Left cardiac atrium (tissue), 4 donors: ENCODE measurements at places on chromosomes 12 and 14.

- no peak for DNase-seq
Measured at GRCh38 chr14:95468448-95469133, 47.9 kb downstream of the SYNE3 start.

GRCh38 chr12:98275131-98275475 is 240.3 kb upstream of the TMPO start:
- DNase-seq = no peak

GRCh38 chr12:123471374-123472068 is 13.6 kb downstream of the SNRNP35 start:
- peak; percentile 60 for DNase-seq

DNA sequence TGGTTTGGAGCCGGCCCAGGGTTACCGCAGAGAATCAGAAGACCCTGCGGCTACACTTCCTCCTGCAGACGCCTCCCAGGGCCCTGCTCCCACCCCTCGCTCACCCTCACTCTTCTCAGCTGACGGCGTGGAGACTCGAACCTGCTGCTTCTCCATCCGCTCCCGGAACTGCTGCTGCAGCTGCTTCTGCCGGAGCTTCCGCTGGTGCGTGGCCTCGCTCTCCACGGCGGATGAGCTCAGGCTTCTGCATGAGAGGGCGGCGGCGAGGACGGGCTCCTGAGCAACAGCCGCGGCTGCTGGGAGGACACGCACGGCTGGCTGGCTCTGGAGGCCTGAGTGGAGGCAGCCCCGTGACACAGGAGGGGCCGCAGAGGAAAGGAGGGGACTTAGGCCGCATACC is 33.3 kb downstream of the RAD52 start:
- DNase-seq = no peak

GRCh38 chr12:91836264-91836663 is 309.4 kb downstream of the BTG1 start:
- no peak for DNase-seq

DNA sequence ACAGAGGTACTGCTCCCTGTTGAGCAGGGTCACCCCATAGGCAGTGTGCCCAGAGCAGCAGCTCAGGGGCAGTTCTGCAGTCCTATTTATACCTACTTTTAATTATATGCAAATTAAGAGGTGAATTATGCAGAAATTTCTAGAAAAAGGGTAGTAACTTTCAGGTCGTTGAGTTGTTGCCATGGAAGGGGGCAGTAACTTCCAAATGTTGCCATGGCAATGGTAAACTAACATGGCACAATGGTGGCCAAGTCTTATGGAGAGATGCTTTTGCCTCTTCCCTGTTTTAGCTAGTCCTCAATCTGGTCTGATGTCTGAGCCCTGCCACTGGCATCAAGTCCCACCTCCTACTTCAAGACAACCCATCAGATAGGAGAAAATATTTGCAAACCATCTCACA is 30.4 kb upstream of the P2RX7 start:
- no peak for DNase-seq

GRCh38 chr12:39402922-39403321 is 40.0 kb downstream of the KIF21A start:
- no peak for DNase-seq

GRCh38 chr14:92316176-92316575 is 6.8 kb upstream of the SLC24A4 start:
- no peak for DNase-seq

DNA sequence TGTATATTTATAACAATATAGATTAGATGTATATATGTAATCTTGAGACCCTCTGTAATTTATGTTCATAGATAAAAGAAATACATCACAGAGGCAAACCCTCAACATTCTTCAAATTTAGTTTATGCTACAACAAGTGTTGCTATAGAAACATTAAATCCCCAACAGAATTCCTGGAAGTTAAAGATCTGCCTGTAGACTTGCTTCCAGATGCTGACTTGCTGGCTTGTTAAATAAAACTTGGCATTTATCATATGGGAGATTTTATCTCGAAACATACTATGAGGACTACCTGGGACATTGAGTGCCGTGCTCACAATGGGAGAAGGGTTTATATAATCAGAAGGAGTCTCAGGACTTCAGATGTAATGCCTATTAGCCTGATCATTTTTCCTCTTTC is 136.3 kb upstream of the PLXNC1 start:
- no peak for DNase-seq

GRCh38 chr12:125271892-125272291 is 206.7 kb downstream of the AACS start:
- no peak for DNase-seq

DNA sequence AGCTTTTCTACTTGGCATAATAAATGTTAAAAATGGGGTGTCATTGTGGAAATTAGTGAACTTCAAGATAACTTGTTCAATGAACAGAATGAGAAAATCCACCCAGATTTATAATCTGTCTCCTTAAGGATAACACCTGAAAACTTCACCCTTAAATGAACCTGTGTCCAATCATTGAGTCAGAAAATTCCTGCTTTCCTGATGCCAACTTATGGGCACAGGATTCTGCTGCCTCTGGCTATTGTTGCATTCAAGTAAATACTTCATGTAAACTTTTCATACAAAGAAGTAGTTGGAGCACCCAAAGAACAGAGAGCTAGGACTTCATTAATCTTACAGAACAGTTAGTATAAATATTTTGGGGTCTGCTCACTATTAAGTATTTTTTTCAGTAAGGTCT is 98.9 kb upstream of the PLEKHA5 start:
- no peak for DNase-seq

DNA sequence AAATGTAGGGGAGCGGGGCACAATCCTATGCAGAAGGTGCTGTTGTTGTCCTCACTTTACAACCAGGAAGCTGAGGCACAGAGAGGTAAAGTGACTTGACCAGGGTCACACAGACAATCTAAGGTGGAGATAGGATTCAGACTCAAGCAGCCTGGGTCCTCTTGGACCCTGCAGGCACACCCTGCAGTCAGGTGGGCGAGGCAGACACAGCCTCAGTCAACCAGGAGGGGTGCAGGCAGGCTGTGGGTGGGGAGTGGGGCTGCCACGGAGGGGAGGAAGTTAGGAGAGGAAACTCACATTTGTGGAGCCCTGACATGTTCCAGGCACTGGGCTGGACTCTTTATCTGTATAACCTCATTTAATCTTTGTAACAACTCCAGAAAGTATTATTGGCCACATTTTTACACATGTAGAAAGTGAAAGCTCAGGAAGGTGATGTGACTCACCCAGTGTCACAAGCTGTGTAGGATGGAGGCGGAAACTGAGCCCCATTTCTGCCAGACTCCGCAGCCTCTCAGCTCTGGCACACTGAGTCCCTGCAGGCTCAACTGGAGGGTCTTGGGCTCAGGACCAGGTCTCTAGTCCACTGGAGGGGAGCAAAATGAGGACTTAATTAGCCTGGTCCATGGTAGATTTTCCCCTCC is 24.9 kb upstream of the CHGA start:
- DNase-seq = no peak

GRCh38 chr12:643475-644302 is 19.6 kb downstream of the NINJ2 start:
- DNase-seq = peak; percentile 70

- DNase-seq = no peak
Measured at GRCh38 chr12:28711421-28711820, 437.7 kb upstream of the FAR2 start.

- DNase-seq = no peak
Measured at GRCh38 chr14:101844751-101845150, 83.2 kb downstream of the PPP2R5C start.

GRCh38 chr12:91205811-91206210 is 23.2 kb upstream of the DCN start:
- DNase-seq = no peak

DNA sequence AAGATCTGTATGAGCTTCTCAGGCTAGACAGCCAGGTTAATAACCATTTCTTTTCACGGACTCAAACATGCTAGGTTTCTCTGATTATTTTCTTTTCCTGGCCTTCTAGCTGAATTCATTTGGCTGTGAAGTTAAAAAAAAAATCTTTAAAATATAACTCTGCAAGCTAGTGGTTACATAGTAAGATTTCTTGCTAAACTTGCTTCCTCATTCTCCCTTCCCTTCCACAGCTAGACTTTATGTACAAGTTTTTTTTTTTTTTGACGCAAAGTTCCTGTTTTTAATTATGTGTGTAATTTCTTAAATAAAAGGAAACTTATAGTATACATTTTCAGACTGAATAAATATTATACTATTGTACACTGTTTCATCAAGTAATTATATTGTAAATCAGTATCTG is 145.4 kb downstream of the TMTC2 start:
- no peak for DNase-seq

DNA sequence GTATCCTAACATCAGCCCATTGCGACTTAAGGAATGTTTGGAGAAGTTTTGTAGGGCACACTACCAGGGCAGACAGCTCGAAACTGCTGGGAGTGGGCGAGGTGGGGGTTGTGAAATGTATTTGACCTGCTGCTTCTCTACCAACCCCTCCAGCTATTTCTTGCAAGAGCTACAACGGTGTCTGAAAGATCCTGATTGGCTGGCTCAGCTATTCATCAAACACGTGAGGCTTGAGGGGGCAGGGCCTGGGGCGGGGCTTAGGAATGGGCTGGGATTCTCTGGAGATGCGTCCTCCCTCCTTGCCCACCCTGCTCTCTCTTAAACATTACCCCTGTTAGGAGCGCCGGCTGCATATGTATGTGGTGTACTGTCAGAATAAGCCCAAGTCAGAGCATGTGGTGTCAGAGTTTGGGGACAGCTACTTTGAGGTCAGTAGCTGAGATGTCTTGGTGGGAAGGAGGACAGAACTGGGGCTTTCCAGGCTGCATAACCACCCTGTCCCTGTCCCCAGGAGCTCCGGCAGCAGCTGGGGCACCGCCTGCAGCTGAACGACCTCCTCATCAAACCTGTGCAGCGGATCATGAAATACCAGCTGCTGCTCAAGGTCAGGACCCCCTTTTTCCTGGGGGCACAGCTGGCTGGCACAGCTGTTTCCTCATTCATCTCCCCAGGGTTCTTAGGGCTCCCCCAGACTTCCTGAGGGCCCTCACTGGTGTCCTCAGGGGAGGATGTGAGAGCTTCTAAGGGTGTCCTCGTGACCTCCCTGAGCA is 3.1 kb downstream of the ARHGEF25 start:
- no peak for DNase-seq

DNA sequence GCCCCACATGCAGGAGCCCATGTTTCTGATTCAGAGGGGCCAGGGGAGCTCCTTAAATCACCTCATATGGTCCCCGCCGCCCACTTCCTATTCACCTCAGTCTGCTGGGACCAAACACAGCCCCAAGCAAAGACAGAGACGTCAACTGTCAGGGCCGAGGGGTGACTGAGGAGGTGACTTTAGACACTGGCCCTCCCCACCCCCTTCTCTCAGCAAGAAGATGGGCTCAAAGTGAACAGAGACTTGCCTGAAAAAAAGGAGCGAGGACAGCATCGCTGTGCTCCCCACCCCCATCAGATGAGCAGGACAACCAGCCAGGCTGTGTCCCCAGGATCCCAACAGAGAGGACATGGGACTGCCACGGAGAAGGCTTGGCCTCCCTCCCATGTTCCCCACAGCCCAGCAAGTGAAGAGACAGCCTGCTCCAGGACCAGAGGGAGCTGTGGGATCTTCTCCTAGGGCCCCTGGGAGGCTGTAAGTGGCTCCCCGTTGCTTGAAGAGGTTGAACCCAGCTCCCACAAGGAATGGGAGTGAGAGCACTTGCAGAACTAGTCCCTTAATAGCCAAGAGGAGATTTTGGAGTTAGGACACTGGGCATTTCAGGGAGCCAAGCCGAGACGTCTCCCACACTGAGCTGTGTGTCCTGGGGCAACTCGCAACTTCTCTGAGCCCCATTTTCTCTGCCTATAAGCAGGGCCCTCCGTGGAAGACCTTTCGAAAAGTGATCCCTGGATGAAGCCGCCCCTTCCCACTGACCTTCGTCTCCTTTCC is 1.3 kb upstream of the KRT79 start:
- DNase-seq = no peak

DNA sequence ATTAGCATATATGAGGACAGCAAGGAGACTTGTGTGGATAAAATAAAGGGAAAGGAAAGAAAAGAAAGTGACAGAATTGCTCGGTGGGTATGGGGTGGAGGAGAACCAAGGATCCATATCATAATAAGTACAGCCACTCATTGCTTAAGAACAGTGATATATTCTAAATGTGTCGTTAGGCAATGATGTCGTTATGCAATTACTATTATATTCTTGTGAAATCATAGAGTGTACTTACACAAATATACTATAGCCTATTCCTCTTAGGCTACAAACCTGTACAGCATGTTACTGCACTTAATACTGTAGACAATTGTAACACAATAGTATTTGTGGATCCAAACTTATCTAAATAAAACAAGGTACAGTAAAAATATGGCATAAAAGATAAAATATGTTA is 271.1 kb downstream of the CCER1 start:
- DNase-seq = no peak

DNA sequence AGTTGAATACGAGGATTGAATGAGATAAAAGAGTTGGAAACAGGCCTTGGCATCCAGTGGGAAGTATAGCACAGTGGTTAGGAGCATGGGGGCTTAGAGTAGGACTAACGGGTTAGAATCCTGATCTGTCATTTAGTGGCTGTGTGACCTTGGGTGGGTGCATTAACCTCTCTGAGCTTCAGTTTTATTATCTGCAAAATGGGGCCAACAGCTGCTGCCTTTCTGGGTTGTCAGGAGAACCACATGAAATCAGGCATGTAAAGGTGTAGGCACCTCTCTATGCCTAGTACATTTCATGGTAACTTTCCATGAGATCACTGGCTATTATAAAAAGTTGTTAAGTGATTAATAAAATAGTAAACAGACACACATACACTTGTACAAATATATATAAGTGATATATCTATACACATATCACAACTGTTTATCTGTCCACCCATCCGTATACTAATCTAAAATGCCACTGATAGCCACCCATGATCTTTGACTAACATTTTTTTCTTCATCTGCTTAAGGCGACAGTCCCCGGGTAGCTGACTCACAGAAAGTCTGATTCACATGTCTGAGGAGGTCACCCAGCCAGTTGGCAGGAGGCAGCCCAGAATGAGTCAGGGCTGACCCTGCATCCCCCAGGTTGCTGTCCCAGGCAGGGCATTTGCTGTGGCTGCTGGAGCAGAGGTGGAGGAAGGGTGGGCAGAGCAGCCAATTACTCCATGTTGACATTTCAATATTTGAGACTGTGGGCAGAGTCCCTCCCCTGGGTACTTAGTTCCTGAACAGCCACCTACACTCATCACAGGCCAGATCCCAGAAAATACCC is 125.6 kb upstream of the NOS1 start:
- peak; percentile 60 for DNase-seq

GRCh38 chr12:91126516-91126915 is 15.2 kb upstream of the LUM start:
- no peak for DNase-seq

DNA sequence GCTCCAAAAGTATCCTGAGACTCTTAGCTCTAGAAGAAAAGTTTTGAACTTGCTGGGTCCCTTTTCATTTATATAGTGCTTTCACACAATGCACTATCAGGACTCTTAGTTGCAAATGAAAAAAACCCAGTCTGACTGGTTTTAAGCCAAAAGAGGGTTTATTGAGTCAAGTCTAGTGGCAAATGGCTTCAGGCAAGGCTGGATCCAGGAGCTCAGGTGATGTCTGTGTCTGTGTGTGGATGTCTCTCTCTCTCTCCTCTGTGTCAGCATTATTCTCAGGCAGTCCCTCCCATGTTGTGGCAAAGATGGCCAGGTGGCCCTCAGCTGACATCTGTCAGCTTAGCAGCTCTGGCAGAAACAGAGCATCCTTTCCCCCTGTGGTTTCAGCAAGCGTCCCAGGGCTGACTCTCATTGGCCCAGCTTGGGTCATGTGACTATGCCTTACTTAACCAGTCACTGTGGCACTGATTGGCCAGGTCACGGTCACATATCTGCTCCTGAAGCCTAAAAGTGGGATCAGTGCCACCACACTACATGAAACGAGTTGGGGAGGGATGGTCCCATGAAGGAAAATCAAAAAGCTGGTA is 6.2 kb downstream of the TMEM120B start:
- no peak for DNase-seq

- no peak for DNase-seq
Measured at GRCh38 chr14:91227183-91227628, 17.3 kb downstream of the GPR68 start.
